Ovary (tissue), 10 donors: ENCODE measurements at places on chromosomes 3 and 15. TPM values are rescaled to one million over a fixed set of nuclear protein-coding genes. Genes with fewer than 3 reads are reported as not detected.
A peak's percentile ranks its signal among the peaks of the same experiment; 100 is the strongest.

DNA sequence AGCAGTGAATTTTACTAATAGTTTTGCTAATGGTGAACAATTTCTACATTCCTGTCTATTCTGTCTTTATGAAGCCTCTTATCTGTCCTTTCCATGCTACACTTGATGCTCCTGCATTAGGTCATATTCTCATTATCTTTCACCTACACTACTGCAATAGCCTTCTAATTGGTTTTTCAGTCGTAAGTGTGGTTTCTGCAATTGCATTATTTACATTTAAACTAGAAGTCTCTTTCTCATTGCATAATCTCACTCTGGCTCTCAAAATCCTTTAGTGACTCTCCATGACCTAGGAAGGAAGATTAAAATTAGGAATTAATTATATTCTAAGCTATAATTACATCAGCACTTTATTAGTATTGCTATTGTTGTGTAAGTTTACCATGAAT, 686.5 kb downstream of the IGSF11 start:
- H3K36me3 ChIP-seq, result no peaks in the 10 kb centered on the region
- H3K4me1 ChIP-seq, result no peaks in the 10 kb centered on the region
- no peak overlapping the region for H3K27ac ChIP-seq
- H3K4me3 ChIP-seq, result no peak overlapping the region
- no peaks in the 10 kb centered on the region for H3K27me3 ChIP-seq

- H3K4me1 ChIP-seq, result no peaks in the 10 kb centered on the region
- DNase-seq, result no peak
- no peak overlapping the region for H3K27ac ChIP-seq
- H3K36me3 ChIP-seq, result no peaks in the 10 kb centered on the region
These were observed 108.4 kb upstream of the TUSC7 start for GRCh38 chr3:116601206-116601605.

- H3K27me3 ChIP-seq, result no peaks in the 10 kb centered on the region
- H3K4me1 ChIP-seq, result no peaks in the 10 kb centered on the region
- no peak overlapping the region for H3K27ac ChIP-seq
- H3K4me3 ChIP-seq, result no peak overlapping the region
- no peak for DNase-seq
- H3K36me3 ChIP-seq, result no peaks in the 10 kb centered on the region
These were observed 75.5 kb downstream of the SPATA16 start for GRCh38 chr3:173065543-173065981.

- H3K27ac ChIP-seq, result no peak overlapping the region
- H3K36me3 ChIP-seq, result no peaks in the 10 kb centered on the region
- H3K4me3 ChIP-seq, result no peak overlapping the region
These were observed 190.4 kb downstream of the MBNL1 start for GRCh38 chr3:152459118-152459515.

DNA sequence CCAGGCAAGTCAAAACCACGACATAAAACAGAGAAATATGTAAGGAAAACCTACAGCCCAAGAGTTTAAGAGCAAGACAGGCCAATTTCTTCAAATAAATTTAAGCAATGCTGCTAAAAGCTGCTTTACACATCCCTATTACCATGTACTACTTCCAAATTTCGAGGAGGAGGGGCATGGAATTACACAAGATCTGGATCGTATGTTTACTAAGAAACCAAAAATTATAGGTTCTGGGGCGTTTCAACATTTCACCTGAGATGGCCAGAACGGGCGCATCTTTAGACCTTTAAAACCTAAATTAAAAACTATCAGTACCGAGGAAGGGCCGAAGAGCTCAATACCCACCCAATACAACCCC, 664 bp upstream of the NR2C2 start:
- H3K27ac ChIP-seq, result peak overlapping the region; percentile 99
- DNase-seq, result no peak
- H3K4me1 ChIP-seq, result peaks cover 6% of the 10 kb centered on the region
- H3K27me3 ChIP-seq, result no peaks in the 10 kb centered on the region
- no peaks in the 10 kb centered on the region for H3K36me3 ChIP-seq
- H3K4me3 ChIP-seq, result peak overlapping the region; percentile 82

- peak; percentile 71 for DNase-seq
- peak overlapping the region; percentile 91 for H3K27ac ChIP-seq
- no peaks in the 10 kb centered on the region for H3K27me3 ChIP-seq
- H3K36me3 ChIP-seq, result no peaks in the 10 kb centered on the region
- H3K4me1 ChIP-seq, result peaks cover 6% of the 10 kb centered on the region
These were observed 653 bp upstream of the WDR6 start for GRCh38 chr3:49006408-49007067.

DNA sequence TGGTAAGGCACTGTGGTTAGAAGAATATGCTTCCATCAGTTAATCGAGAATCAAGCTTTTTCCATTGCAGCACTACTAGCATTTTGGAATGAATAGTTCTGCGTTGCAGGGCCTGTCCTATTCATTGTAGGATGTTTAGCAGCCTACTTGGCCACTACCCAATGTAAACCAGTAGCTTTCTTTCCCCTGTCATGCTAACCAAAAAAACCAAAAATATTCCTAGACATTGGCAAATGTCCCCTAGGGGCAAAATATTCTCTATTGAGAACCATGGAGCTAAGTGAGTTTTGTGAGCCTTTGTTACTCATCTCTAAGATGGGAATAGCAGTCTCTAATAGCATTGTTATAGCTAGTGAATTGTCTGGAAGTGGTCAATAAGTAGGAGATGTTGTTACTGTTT, 187.2 kb downstream of the CADPS start:
- DNase-seq, result no peak
- H3K27ac ChIP-seq, result no peak overlapping the region
- H3K36me3 ChIP-seq, result no peaks in the 10 kb centered on the region
- no peaks in the 10 kb centered on the region for H3K27me3 ChIP-seq
- H3K4me1 ChIP-seq, result no peaks in the 10 kb centered on the region
- no peak overlapping the region for H3K4me3 ChIP-seq

- no peaks in the 10 kb centered on the region for H3K27me3 ChIP-seq
- no peak overlapping the region for H3K27ac ChIP-seq
- H3K4me3 ChIP-seq, result no peak overlapping the region
- DNase-seq, result no peak
- no peaks in the 10 kb centered on the region for H3K4me1 ChIP-seq
- H3K36me3 ChIP-seq, result no peaks in the 10 kb centered on the region
These were observed 14.2 kb downstream of the CP start for GRCh38 chr3:149207475-149207874.

DNA sequence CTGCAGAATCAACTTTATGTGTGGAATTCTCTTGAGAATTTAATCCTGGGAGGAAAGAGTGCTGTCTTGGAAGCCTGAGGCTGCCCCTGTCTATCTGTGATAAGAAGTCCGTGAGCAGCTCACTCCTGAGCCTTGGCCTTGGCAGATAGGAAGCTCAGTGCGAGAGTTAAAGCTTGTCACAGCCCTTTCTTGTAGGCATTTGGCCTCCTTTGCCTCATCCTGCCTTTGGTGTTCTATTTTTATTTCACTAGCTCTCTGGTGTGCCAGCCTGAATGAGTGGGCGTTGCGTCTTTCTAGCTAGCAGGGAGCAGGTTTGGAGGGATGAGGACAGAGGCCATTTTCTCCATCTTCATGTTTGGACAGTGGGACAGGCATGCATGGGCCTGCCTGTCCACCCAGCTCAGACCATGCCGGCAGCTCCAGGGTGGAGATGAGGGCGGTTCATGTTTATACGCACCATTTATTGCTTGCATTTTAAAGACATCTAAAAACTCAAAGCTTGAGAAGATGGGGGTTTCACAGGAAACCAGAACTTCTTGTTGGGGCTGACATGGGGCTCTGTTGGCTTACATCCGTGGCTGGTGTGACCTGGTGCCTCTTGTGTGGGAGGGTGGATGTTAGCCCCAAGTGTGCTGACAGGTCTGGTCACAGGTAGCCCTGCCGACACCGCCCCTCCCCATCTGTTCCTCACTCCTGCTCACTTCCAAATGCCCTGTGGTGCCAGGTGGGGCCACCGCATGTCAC, 29.8 kb downstream of the IRAK2 start:
- H3K27me3 ChIP-seq, result no peaks in the 10 kb centered on the region
- peak overlapping the region; percentile 53 for H3K27ac ChIP-seq
- no peak overlapping the region for H3K4me3 ChIP-seq
- DNase-seq, result no peak

DNA sequence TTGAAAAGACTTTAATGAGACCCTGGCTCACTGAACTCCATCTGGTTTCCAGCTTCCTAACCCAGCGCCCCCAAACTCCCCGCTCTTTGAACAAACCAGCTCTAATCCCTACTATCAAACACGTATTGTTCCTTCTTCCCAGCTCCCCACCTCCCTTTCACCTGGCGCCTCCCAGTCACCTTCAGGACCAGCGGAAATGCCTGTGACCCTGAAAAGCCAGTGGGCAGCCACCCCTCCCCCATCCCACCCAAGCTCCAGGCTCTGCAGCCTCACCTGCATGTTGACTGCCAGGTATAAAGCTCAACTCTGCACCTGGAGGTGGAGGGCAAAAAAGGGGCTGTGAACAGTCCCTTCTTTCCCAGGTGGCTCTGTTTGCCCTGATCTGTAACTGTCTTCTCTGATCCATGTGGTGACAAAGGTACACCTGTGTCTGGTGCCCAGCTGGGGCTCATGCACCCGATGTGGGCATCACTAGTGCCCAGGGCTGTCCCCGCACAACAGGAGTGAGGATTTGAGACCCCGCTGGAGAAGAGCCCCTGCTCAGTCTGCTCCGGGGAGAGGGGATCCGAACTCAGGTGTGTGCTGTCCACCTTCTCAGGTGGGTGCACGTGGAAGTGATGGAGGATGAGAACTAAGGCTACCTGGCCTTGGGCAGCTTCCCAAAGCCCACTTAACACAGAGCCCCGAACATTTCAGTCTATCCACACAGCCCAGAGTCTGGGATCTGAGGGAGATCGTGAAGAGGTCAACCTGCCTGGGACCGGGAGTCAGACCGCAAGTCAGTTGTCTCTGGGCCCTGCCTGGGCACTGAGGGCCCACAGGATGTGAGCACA, 128.9 kb downstream of the NSMCE3 start:
- no peaks in the 10 kb centered on the region for H3K27me3 ChIP-seq
- H3K27ac ChIP-seq, result no peak overlapping the region
- no peaks in the 10 kb centered on the region for H3K36me3 ChIP-seq
- DNase-seq, result no peak

Gene PCCB
- total RNA-seq, result 24.4 TPM

Gene IL5RA
- total RNA-seq, result 0.99 TPM

Gene LCTL
- not detected for total RNA-seq
